Dorsolateral prefrontal cortex (tissue), 122 donors: ENCODE measurements at places on chromosomes 5 and 9. TPM values are rescaled to one million over a fixed set of nuclear protein-coding genes. Genes with fewer than 3 reads are reported as not detected.

- no peak for DNase-seq
Measured at GRCh38 chr5:103474677-103475076, 87.9 kb downstream of the NUDT12 start.

DNA sequence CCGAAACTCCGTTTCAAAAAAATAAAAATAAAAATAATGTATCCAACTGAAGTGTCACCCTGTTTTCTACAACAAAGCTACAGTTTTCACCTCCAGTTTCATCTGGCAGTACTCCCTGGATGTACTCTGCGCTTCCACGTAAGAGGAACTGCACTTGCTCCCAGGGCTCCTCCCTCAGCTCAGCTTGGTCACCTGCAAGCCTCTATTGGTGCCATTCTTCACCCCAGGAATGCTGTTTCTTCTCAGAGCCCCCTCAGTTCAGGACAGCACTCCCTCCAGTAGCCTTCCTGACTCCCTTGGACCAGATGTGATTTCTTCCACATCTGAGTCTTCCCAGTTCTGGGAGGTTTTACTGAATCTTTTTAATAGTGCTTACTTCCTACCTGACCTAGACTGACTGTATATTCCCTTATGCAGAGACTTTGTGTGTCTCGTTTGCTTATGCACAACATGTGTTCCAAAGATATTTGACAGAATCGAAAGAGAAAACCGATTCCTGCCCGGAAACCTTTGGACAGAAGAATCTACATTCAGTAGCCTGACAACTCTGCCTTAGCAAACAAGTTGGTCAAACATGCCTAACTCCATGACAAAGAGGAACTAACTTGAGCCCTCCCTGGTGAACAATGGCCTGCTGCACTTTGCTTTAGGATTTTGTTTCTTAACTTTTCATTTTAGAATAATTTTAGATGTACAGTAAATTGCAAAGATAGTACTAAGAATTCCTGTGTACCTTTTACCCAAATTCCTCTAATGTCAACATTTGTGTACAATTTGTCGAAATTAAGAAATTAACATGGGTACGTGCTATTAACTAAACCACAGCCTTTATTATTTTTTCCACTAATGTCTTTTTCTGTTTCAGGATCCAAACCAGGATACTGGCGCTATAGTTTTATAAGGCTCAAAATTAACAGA is 814 bp downstream of the CCDC125 start:
- no peak for DNase-seq

The PCDHB8 gene
- 8.8 TPM for total RNA-seq

- no peak for DNase-seq
Measured at GRCh38 chr5:97553604-97554452, 370.8 kb upstream of the RIOK2 start.

The FSTL4 gene
- 34.9 TPM for total RNA-seq

GRCh38 chr5:142680605-142681259 is 5.2 kb downstream of the FGF1 start:
- DNase-seq, result no peak

DNA sequence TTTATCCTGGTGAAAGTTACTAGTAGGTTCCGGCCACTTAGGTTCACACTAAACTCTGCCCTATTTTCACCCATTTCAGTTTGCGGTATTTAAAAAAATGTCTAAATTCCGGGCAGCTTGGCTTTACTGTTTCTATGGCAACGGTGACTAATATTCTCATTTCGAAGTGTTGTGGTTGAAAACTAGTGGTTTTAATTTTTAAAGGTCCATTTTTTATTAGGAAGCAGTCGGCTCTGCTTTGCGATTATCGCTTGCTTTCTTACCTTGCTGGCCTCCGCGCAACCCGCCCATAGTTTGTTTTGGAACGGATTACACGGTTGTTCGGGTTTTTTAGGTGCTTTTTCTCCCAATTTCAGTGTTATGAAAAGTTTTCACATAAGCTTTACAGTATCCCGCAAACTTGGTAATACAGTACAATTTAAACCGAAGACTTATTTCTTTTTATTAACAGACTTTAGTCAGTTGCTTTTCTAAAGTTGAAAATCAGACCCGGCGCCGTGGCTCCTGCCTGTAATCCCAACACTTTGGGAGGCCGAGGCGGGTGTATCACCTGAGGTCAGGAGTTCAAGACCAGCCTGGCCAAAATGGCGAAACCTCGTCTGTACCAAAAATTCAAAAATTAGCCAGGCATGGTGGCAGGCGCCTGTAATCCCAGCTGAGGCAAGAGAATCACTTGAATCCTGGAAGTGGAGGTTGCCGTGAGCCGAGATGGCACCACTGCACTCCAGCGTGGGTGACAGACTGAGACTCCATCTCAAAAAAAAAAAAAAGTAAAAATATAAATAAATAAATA is 1.6 kb downstream of the KDM4C start:
- DNase-seq, result no peak

GRCh38 chr9:121646992-121647391 is 4.4 kb upstream of the DAB2IP start:
- DNase-seq, result no peak

DNA sequence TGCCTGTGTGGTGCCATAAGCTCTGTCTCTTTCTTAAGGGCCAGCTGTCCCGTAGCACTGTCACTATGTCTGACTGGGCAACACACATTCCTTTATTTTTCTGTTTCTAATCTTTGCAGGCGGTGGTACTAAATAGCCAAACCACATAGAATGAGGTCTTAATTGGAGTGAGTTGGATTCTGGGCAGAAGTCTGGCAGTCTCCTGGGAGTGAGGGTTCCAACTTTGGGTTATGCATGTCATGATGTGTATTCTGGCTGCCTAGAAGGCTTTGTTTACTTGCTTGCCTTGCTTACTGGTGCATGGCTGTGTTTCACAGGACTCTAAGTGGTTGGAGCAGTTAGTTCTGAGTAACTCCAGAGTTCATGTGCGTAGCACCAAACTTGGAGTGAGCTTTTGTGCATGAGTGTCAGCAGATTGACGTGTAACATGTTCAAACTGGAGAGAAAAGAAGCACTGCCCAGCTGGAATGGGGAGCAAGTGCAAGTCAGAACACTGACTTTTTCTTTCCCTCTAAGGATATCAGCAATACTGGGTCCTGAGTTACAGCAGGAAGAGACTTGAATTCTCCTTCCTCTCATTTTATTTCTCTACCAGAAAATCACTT is 185.8 kb downstream of the PCSK1 start:
- no peak for DNase-seq

- DNase-seq, result no peak
Measured at GRCh38 chr9:38243993-38244392, 148.5 kb upstream of the ALDH1B1 start.

- no peak for DNase-seq
Measured at GRCh38 chr5:126234563-126235195, 188.5 kb upstream of the GRAMD2B start.

GRCh38 chr5:90548069-90548593 is 10.5 kb upstream of the ADGRV1 start:
- no peak for DNase-seq

GRCh38 chr5:74499256-74500050 is 141.1 kb downstream of the ENC1 start:
- DNase-seq, result no peak

The FBP1 gene
- 2.9 TPM for total RNA-seq

DNA sequence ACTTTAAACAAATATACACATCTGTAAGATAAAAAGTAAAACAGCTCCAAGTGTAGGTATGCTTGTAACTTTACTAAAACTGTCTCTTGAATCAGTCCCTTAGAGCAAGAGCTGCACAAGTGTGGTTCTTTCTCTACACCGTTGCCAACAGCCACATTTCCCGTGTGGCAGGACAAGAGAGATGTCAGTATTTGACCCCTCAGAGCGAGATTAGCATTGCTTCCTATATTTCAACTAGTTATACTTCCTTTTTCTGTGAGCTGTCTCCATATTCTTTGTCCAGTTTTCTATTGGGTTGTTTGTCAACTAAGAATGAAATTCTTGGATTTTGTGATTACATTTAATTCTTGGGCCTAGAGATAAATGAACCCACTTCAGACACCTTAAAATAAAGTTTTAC is 8.0 kb downstream of the PLIN2 start:
- no peak for DNase-seq

DNA sequence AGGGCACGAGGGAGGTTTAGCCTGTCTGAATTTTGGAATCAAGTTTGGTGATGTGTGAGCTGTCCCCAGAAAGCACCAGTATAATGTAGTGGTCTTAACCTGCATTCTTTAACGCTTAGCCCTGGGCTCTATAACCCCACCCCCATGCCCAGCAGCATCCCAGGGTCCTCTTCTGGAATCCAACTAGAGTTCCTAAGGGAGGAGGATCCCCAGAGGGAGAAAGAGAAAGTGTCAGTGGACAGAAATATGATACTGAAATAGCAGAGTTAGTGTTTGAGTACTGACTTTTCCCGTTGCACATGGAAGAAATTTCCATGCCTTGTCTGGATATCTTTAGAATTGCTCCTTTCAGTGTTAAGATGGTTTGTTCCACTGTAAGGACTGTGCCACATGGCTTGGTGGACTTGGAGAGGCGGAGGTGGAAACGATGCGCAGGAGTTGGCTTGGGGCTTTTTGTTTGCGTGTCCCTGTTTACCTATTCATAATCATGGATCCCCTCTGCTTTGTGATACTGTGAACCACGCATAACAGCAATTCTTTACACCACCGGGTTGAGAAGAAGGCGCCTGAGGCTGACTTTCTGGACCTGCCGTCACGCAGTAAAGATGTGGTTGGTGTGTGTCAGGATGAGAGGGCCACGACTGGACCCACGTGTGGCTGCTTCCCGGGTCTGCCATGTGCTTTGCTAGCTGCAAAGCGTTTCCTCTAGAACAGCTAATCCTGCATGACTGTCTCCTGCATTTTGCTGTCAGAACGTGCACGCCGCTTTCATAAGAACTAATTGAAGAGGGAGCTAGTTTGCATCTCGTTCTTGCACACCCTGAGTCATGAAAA is 142.3 kb downstream of the SMARCA2 start:
- DNase-seq, result peak; percentile 57

The TLE1 gene
- total RNA-seq, result 55.7 TPM

DNA sequence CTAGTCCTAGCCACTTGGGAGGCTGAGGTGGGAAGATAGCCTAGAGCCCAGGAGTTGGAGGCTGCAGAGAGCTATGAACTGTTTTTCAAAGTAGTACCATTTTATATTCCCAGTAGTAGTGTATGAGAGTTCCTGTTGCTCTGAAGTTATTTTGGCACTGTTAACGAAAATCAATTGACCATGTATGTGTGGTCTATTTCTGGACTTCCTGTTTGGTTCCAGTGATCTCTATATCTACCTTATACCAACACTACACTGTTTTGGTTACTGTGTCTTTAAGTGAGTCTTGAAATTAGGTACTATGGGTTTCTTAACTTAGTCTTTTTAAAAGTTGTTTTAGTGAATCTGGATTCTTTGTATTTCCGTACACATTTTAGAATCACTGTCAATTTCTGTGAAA is 13.6 kb downstream of the SLF1 start:
- DNase-seq, result no peak
